ENCODE measurements at places on chromosomes 7 and 10.
A peak's percentile ranks its signal among the peaks of the same experiment; 100 is the strongest.

DNA sequence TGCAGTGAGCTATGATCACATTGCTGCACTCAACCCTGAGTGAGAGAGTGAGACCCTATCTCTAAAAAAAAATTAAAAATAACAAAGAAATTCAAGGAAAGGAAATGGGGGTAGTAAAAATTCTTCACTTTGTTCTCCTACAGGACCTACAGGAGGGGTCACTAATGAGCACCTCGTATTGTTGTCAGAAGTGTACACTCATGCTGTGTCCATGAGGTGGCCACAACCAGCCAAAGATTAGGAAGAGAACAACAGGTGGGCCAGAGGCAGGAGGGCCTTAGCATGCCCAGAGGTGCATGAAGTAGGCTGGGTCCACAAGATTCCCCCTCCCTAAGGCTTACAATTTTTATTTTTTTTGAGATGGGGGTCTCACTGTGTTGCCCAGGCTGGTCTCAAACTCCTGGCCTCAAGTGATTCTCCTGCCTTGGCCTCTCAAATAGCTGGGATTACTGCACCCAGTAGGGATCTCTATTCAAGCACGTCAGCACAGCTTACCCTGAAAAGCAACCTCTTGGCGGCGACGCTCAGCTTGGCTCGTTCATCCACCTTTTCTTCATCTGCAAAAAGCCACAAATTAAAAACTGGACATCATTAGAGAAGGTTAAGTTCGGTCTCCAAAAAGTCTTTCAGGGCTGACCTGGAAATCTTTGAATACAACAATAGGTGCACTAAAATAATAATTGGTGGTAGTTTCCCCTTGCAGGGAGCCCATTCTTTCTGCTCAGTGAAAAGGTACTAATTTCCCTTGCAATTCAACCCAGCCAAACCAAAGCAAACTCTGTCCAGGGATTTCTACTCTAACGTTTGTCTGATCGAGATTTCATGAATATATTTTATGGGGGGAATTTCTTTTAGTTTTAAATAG lies 104.4 kb downstream of the SVIL start:
- no peak for DNase-seq

- peak; percentile 63 for DNase-seq
These were observed 3.2 kb upstream of the VSIR start for GRCh38 chr10:71776481-71776925.

- no peak for DNase-seq
These were observed 26.0 kb upstream of the CHST3 start for GRCh38 chr10:71938211-71938610.

DNA sequence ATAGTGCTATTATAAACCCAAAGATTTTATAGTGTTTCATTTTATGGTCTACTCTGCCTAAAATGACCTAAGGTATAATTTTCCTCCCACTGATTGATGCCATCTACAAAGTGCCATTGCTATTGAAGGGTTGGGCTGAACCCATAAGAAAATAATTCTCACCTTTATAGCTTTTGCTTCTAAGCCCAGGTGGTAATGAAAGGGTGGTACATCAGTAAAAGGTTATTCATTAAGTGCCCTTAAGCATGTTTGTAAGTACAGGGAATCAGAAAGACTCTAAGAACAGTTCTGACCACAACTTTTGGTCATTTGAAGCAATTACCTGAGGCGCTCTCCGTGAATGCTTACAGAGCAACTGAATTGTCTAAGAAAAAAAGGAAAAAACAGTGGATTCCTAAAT lies 1247.3 kb downstream of the NXPH1 start:
- no peak for DNase-seq

DNA sequence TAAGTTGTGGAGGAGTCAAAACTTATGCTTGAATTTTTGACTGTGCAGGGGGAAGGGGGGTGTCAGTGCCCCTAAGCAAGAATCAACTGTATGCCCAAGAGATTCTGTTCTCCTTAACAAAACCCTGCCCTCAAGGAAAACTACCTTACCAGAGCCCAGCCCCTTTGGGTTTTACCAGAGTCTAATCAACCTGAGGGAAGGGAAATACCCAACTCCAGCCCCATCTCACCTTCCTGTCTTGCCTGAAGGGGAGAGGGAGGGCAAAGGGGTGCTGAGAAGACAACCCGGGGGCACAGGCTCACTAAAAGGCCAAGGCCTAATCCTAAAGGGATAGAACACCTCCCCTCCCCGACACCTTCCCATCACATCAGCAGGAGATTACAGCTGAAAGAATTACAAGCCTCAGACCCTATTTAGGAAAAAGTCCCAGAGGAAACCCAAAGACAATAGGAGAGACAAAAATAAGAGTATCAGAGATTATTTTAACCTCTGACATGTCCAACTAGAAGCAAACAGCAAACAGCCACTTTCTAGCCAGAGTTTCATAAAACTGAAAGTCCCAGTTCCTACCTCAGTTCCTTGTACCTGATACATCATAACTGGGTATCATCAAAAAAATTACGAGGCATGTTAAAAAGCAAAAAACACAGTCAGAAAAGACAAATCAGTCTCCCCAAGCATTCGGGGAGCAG lies 26.8 kb upstream of the C7orf33 start:
- no peak for DNase-seq

DNA sequence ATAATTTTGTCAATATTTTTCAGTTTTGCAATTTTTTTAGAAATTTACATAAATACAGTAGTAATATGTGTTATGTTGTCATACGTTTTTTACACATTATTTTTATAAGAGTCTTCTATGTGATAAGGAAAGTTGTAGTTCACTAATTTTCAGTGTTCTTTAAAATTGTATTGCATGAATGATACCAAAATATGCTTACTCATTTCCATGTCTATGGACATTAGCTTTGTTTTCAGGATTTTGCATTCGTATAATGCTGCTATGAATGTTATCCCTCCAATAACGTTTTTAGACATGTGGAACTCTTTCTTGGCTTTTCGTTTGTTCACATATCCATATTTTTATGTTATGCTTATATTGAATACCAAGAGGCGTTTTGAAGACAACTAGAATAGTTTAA lies 260.0 kb downstream of the ARL4A start:
- DNase-seq: no peak

DNA sequence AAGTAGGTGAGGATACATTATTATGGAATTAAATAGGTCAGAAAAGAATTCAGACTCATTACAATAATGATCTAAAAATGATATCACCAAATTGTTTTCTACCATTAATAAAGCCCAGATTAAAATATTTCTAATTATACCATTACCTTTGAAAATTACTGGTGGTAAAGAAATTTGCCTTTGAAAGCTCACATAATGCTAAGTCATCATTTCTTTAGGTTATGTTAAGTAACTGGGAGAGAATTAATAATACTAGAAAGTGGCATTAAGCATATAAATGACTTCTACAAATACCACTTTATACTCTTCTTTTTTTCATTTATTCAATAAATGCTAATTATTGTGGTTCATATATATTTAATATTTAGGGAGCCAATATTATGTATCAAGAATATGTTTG lies 641.2 kb upstream of the LRRTM3 start:
- DNase-seq: no peak

- no peak for DNase-seq
These were observed 264.0 kb upstream of the NFE2L3 start for GRCh38 chr7:25887795-25888559.

DNA sequence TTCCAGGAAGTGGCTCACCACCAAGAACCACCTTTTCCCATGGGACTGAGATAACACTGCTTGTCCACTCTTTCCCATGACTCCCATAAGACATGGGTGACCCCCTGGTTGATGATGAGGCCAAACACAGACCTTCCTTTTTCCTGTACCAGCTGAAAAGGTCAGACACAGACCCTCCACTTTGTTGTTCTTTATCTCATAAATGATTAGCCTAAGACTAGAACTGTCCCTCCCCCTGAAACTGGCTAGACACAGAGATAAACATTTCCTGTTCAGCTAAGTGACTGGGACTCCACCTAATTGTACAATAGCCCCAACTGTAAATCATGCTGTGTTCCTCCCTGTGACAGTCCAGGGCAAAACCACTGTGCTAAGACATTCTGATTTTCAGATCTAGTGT lies 8.2 kb upstream of the NRG3 start:
- no peak for DNase-seq

- peak; percentile 77 for DNase-seq
These were observed 216.8 kb downstream of the RPS24 start for GRCh38 chr10:78250313-78251015.

DNA sequence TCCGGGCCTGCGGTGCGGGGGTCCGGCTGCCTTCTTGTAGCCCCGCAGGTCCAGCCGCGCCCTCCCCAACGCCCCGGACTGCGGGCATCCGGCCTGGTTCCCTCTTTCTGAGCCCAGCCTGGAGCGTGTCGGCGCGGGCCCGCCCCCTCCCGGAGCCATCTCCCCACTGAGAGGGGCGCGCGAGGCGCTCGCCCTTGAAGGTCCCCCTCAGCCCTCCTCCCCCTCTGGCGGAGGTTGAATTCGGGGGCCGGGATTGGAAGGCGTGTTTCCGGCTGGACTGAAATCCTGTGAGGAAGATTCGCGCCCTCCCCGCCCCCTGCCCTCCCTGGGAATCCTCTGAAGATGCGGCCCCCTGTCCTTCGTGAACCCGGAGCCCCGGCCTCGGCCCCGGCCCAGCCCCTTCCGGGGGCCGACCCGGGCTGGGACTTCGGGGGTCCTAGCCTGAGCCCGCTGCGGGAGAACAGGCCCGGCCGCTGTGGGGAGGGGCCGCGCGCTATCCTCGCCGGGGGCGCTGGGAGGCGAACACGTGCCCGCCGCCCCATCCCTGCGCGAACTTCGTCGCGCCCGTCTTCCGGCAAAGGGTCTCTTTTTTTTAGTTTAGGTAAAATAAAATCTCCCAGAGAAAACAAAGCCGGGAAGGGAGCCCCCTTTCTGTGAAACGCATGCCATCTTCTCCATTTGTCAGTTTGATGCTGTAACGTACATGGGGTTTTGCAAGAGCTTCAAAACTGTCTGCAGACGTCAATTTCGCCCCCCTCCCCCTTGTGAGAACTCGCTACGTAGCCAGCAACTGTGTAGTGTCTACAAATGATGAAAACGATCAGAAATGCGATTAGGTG lies 636 bp downstream of the PDCD4 start:
- DNase-seq: peak; percentile 87

DNA sequence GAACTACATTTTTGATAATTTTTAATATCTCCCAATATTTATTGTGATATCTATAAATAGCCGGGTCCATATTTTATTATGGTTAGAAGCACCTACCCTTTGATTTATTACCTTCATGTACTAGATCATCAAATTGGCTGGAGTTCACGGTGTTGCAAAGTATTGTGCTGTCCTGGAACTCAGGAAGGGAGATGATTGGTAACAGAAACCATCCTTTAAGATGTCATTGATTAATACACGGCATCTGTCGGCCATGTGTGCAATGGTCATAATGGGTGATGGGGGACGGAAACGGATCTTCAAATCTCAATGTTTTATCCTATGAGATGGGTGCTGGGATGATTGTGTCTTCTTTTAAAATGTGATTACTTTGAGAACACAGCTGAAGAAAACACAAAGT lies 157.0 kb downstream of the NEBL start:
- no peak for DNase-seq

- peak; percentile 47 for DNase-seq
These were observed 137.5 kb downstream of the CD36 start for GRCh38 chr7:80775897-80776296.

- no peak for DNase-seq
These were observed 425.0 kb upstream of the ETV1 start for GRCh38 chr7:14414274-14414986.

DNA sequence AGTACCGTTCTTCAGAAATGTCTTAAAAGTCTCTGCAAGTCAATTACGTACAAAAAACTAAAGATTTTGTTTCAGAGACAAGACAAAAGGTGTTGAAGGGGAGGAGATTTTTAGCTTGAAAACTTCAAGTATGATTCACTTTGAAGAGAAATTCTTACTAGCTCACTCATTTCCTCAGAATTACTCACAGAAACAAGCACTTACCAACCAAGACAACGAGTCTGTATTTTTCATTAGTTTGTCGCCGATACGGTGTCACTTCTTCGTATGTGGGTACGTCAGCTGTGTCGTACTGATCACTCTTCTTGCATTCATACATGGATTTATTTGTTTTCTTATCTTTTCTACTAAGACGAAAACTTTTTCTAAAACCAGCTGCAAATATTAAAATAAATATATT lies 90.6 kb upstream of the ODAD2 start:
- DNase-seq: no peak

- DNase-seq: peak; percentile 29
These were observed 8.2 kb downstream of the NT5C3A start for GRCh38 chr7:33054261-33054964.

DNA sequence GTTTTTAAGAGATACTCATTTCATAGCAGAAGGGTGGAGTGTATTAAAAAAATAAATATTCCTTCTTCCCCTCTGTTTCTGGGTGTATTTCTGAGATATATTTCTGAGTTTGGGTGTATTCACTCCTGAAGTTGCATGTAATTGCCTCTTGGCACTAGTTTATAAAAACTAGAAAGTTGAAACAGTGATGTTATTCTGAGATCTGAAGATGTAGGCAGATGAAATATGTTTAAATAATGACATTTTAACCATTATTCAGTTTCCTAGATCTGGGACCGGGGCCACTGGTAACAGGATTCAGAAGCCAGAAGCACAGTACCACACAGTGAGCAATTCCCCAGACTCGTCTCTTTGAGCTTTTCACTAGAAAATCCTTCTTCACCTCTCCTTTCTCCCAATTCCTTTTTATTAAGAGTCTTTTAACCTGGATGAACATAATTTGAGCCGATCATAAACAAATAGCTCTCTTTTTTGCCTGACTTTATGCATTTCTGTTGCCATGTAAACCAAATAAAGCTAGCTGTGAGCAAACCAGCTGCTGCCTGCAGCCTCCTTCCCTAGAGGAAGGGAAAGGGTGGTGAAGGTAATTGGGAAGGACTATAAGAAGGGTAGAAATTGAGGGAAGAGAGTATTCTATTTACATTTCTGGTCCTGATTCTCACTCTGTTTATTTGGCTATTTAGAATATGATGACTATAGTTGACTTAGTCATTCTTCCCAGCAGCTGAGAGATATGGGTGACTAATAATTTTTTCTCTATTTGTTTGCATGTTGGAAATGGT lies 101.8 kb upstream of the STRIP2 start:
- no peak for DNase-seq

DNA sequence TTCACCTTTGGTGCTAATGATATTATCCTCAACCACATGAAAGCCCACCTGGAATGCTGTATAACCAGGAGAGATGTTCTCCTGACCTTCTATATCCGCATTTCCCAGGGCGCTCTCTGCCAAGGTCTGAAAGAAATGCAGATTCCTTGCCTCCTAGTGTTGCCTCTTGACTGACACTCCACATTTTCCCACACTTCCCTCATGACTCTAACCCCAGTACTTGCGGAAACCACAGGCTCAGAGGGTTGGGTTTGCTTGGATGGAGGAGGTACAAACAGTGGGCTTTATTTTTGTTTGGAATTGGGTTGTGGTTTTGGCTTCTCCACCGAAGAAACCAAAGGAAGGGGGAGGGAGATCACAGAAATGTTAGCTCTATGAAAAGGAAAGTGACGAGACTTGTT lies 222.9 kb upstream of the CELF2 start:
- no peak for DNase-seq

GRCh38 chr7:31687024-31687748 lies at the start of gene PPP1R17:
TSS of gene PPP1R17 (plus strand) at chr7:31687215. CDS start at chr7:31692442, 5,227 bp downstream.
- peak; percentile 23 for DNase-seq

GRCh38 chr10:81914736-81915503 lies 39.9 kb downstream of the NRG3 start:
- no peak for DNase-seq
